ENCODE measurements at places on chromosomes 4 and X.

GRCh38 chr4:83922402-83922801 is 386.5 kb downstream of the GPAT3 start:
- H3K36me3 ChIP-seq = no peaks in the 10 kb centered on the region
- no peak overlapping the region for H3K27ac ChIP-seq
- H3K4me1 ChIP-seq = no peaks in the 10 kb centered on the region

DNA sequence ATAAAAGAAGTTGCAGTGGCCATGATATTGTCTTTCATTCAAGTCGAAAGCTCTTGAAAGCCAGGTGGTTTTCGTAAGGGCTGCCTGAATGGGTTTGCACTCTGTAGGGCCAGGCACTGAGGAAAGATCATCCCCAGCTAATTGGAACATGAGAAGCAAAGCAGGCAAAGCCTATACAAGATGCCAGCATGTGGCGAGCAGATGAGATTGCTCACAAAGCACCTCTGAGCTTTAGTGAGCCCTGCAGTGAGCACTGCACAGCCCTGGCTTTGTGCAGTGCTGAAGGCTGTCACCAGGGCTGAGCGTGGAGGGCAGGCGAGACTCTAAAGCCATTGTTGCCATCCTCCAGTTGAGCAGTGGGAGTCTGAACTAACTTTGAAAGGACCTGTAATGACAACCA is 53.8 kb downstream of the HADH start:
- no peaks in the 10 kb centered on the region for H3K27me3 ChIP-seq
- peak overlapping the region; percentile 68 for H3K27ac ChIP-seq
- peaks cover 11% of the 10 kb centered on the region for H3K4me1 ChIP-seq
- peak; percentile 80 for DNase-seq

- H3K36me3 ChIP-seq = no peaks in the 10 kb centered on the region
- peaks cover 4% of the 10 kb centered on the region for H3K27me3 ChIP-seq
- H3K4me3 ChIP-seq = no peak overlapping the region
- no peak for DNase-seq
- H3K4me1 ChIP-seq = peaks cover 2% of the 10 kb centered on the region
These were observed 65.6 kb upstream of the PGM2 start for GRCh38 chr4:37760840-37761239.

GRCh38 chrX:105744291-105744690 is 78.0 kb upstream of the NRK start:
- H3K36me3 ChIP-seq = no peaks in the 10 kb centered on the region
- H3K4me3 ChIP-seq = no peak overlapping the region
- no peak overlapping the region for H3K27ac ChIP-seq
- DNase-seq = no peak

DNA sequence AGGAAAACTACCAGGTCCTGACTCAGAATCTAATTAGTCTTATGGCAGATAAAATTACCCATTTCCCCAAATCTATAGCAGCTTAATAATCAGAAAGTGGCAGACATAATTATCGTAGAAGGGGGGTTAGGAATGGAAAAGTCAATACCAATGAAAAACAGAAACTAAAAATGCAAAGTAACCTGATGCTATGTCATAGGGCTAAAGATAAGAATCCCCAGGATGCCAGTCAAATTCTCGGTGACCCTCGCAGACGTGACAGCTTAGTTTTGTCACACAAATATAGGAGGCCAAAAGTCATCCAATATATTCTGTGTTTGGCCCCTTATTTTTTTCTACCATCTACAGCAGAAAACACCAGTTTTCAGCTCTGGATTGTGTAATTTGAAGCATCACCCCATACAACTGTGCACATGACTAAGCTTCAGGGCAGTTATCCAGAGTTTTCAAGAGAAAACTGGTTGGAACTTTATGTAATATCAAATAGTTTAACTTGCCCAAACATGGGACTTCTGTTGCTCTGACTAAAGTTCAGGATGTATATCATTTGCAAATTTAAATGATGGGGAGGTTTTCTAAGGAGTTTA is 30.9 kb downstream of the RASSF6 start:
- no peak for DNase-seq
- no peaks in the 10 kb centered on the region for H3K27me3 ChIP-seq
- peaks cover 3% of the 10 kb centered on the region for H3K4me1 ChIP-seq
- H3K36me3 ChIP-seq = no peaks in the 10 kb centered on the region
- no peak overlapping the region for H3K27ac ChIP-seq

- no peaks in the 10 kb centered on the region for H3K36me3 ChIP-seq
- H3K27me3 ChIP-seq = no peaks in the 10 kb centered on the region
- H3K4me3 ChIP-seq = no peak overlapping the region
- no peak for DNase-seq
These were observed 263.2 kb upstream of the ITM2A start for GRCh38 chrX:79630033-79631009.

GRCh38 chr4:337932-338758 is 531 bp downstream of the ZNF141 start:
- DNase-seq = no peak
- peak overlapping the region; percentile 73 for H3K27ac ChIP-seq
- peak overlapping the region; percentile 95 for H3K4me3 ChIP-seq
- peaks cover 6% of the 10 kb centered on the region for H3K4me1 ChIP-seq
- peaks cover 6% of the 10 kb centered on the region for H3K36me3 ChIP-seq
- H3K27me3 ChIP-seq = no peaks in the 10 kb centered on the region
